CD4-positive, alpha-beta T cell treated with Interleukin-12 subunit alpha and Interleukin-12 subunit beta, for 1 hour (primary cell): ENCODE measurements at places on chromosomes 2 and 18.

- DNase-seq: no peak
Measured at GRCh38 chr2:46666754-46667153, 187.4 kb downstream of the TMEM247 start.

- no peak for DNase-seq
Measured at GRCh38 chr2:28219138-28219537, 173.5 kb upstream of the FOSL2 start.

- no peak for DNase-seq
Measured at GRCh38 chr18:49639643-49640391, 78.0 kb downstream of the LIPG start.

DNA sequence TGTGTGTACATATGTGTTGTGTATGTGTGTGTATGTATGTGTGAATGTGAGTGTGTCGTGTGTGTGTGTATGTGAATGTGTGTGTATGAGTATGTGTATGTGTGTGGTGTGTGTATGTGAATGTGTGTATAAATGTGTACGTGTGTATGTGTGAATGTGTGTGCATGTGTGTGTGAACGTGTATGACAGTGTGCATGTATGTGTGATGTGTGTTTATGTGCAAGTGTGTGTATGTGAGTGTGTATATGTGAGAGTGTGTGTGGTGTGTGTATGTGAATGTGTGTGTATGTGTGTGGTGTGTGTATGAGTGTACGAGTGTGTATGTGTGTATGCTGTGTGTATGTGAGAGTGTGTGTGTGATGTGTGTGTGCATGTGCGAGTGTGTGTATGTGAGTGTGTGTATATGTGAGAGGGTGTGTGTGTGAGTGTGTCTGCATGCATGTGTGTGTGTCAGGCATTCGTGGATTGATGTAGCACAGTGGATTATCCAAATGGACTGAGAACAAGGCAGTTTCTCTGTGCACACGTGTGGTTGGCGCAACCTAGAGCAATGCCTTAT lies 127.2 kb downstream of the SH3BP4 start:
- DNase-seq: no peak

- no peak for DNase-seq
Measured at GRCh38 chr18:48316177-48316576, 93.0 kb downstream of the ZBTB7C start.

DNA sequence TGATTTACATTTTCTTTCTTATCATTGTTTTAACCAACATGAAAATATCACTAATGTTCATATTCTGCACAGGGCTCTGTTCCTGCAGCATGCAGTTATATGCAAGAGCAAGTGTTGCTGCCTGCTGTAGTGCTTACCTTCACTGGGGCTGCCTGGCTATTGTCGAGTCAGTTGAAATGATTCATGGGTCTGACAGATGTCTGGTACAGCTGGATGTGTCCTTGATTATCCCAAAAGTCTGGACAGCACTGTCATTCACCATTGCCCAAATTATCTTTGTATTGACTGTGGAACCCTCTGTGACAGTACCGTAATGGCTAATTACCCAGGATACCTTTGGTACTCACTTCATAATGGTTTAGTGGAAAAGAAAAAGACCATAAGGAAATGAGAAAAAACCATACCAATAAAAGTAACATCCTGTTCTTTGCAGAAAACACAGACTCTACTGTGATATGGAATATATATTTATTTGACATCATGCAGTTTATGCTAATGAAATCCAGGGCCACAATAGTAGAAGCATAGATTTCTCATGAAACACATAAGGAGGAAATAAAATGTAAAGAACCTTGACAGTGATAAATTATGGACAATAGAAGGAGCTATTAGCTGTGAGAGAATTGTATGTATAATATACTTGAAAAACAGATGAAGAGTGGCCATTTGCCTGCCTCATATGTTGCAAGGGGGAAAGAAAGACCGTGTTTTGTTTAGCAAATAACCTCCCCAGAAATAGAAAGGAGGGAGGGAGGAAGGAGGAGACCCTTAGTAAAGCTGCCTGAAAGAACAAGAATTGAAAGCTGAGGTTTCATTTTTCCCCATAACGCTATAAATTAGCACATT lies 249.8 kb upstream of the ATP5MC3 start:
- DNase-seq: no peak

DNA sequence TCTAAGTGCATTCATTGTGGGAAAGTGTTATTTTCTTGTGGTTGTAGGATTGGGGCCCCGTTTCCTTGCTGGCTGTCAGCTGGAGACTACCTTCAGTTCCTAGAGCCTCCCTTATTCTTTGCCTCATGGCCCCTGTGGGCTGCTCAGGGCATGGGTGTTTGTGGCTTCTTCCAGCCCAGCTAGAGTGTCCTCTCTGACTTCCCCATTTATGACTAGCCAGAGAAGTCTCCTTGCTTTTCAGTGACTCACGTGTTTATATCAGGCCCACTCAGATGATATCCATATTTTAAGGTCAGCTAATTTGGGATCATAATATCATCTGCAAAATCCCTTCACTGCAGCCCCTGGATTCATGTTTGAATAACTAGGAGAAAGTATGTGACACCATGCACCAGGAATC lies 62.8 kb downstream of the DTNA start:
- no peak for DNase-seq

DNA sequence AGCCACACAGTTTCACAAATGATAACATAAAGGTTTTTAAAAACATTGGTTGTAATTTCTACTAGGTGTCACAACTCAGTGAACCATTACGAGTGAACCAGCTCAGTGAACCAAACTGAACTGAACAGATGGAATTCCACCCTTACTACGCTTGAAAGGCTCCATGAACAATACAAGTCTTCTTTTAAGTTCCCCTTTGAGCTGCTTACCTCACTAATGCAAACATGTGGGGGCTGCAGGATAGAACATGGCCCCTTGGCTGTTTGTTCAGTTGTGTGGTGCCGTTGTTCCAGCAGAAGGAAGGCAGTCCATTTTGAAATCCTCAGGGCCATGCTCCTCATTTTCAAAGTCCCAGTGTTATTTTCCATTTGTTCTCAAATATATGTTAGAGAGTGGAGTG lies 30.7 kb upstream of the KLHL14 start:
- DNase-seq: no peak
